Keratinocyte (primary cell): ENCODE measurements at places on chromosomes 5 and 9.
A peak's percentile ranks its signal among the peaks of the same experiment; 100 is the strongest.

- no peak for DNase-seq
Measured at GRCh38 chr5:178589180-178590140, 733 bp downstream of the COL23A1 start.

- peak; percentile 23 for DNase-seq
Measured at GRCh38 chr5:175285261-175285660, 158.7 kb downstream of the DRD1 start.

DNA sequence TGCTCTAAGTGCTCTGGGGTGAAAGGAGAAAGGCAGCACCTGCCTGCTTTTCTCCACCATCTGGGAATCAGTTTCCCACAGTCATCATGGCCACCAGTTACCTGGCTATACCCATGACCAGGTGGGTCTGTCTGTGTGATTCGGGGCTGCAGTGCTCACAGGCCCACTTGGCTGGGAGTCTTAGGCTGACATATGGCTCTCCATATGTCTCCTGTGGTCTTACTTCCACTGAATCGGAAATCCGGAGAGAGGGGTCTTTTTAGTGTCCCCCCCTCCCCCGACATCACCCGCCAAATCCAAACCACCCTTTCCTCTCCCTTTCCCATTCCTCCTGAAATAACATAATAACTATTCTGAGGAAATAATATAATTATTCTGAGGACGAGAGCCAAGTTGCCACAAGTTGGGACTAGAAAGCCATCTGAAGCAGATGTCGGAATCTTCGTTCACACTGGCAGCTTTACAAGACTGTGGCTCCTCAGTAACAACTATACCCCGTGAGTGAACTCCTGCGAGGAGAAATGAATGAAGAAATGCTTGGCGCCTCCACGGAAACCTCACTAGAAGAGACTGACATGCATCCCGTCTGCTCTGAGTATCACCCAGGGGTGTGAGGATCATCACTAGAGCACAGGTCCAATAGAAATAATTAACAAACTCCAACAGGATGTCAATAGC, 143.4 kb downstream of the MYO10 start:
- no peak for DNase-seq

DNA sequence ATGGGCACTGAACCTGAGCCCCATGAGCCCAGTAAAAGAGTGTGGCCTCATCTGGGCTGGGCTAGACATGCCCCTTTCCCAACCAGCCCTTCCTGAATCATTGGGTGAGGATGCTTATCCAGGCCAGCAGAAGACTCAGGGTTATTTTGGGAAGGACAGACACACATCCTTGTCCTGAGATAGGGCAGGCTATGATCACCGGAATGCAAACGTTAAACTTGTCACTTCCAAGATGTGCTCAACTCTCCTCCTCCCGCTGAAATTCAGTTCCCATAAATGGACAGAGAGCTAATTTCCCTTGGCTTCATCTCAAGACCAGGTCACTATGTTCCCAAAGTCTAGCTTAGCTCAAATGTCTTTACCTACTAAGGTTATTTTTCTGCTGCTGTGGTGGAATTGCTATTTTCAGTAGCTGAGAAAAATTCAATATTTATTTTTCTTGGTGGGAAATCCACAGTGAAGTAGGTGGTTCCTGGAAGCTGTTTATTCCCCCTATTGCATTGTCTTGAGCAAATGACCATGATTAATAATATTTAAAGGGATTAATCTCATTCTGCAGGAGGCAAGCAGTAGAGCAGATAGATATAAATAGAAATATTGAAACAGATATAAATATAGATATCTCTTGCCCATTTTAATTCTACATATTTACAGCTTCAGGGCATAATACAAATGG, 70.0 kb downstream of the NXNL2 start:
- DNase-seq, result no peak

DNA sequence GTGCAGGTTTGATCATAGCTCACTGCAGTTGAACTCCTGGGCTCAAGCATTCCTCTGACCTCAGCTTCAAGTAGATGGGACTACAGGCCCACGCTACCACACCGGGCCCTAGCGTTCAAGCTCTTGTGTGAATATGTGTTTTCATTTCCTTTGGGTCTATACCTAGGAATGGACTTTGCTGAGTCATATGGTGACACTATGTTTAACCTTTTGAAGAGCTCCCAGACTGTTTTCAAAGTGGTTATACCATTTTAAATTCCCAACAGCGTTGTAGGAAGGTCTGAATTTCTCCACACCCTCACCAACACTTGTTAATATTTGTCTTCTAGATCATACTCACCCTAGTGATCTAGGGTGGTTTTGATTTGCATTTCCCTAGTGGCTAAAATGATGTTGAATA, 33.5 kb downstream of the FAF2 start:
- no peak for DNase-seq

DNA sequence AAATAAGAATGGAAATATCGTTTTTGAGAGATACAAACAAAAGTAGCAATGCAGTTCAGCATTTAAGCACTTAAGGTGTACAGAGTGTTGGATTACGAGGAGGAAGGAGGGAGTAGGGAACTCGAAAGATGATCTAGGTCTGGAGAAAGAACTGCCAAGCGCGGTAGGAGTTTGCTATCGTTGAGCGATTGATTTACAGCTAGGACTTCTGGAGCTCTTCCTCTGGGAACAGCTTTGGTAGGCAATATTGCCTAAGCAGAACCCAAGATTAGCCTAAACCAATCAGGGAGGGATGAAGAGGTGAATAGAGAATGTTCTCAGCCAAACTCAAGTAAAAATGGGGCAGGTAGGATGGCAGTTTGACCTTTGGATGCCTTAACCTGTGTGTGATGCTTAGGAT, 965 bp downstream of the CLTA start:
- no peak for DNase-seq

DNA sequence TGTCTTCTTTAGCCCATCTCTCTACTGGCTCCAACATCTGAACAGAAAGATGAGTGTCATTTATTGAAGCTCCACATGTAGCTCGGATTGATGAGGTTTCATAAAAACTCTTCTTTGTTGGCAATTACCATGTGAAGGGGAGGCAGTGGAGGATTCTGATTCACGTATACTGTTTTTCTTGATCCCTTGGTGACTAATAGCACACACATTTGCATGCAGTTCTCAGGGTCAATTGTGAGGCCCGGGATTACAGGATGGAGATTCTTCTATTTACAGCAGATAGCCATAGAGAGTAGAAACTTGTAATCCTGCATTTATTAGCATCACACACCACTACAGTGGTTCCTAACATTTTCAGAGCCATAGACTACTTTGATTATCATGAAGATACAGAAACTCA, 133.2 kb upstream of the MARCHF11 start:
- DNase-seq, result no peak

DNA sequence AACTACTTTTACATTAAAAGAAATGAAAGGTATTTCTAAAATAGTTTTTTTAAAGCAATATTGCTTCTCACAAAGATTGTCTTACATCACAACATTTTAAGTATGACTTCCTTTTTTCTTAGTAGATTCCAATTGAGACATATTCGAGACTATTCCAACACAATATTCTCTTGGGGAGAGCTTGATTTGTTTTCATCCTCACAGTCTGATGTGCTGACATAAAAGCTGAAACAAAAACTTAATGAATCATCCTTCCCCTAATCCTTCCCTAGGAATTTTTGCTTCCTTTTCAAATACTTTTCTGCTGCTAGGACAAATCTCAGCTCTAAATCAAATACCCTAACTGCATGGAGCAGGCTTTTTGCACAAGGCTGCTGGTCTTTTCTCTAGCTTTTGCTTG, 245.8 kb upstream of the MAP3K1 start:
- DNase-seq, result no peak

GRCh38 chr9:38423973-38424843, at the start of gene IGFBPL1:
Gene IGFBPL1 (minus strand): TSS chr9:38424454. CDS start chr9:38424424, 30 bp downstream.
- no peak for DNase-seq

- DNase-seq, result no peak
Measured at GRCh38 chr9:84945878-84946538, 276.5 kb downstream of the NTRK2 start.
